ENCODE measurements at places on chromosomes 5 and 9. TPM values are rescaled to one million over a fixed set of nuclear protein-coding genes. Genes with fewer than 3 reads are reported as not detected.
A peak's percentile ranks its signal among the peaks of the same experiment; 100 is the strongest.

DNA sequence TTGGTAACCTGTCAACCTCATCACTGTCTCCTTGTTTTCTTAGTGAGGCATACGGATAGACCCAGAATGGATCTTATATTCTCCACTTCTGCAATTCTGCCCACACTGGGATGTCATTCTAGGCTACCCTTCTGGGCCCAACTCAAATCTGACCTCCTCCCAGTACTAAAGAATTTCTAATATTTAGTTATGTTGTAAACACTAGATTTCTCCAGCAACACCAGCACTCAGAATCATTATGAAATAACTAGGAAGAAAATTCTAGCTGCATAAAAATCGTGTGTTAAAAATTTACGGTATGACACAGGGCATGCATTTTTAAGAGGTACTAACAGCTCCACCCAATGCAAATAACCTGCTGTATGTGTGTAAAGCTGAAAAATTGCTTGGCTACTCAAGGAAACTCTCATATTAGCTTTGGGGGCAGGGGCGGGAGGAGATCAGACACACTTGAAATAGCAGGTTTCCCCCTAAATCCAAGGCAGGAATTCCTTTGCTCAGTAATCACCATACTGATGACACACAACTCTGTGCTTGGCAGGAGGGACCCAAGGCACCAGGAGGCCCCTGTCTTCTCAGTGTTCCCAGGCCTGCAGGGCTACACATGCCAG is 27.3 kb downstream of the MACROH2A1 start:
- no peak for DNase-seq

DNA sequence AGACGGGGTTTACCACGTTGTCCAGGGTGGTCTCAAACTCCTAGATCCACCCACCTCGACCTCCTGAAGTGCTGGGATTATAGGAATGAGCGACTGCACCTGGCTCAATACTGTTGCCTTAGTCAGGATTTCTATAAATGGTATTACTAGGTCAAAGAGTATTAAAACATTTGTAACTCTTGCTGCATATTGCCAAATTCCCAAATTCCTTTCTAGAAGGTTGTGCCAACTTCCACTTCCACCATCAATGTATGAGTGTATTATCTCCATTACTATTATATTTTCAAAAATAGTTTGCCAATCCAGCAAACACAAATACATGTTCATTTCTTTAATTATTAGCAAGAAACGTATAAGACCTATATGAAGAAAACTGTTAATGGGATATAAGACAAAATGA is 10.6 kb downstream of the PTGR1 start:
- no peak for DNase-seq

Gene NIM1K
- 0.26 TPM for total RNA-seq

DNA sequence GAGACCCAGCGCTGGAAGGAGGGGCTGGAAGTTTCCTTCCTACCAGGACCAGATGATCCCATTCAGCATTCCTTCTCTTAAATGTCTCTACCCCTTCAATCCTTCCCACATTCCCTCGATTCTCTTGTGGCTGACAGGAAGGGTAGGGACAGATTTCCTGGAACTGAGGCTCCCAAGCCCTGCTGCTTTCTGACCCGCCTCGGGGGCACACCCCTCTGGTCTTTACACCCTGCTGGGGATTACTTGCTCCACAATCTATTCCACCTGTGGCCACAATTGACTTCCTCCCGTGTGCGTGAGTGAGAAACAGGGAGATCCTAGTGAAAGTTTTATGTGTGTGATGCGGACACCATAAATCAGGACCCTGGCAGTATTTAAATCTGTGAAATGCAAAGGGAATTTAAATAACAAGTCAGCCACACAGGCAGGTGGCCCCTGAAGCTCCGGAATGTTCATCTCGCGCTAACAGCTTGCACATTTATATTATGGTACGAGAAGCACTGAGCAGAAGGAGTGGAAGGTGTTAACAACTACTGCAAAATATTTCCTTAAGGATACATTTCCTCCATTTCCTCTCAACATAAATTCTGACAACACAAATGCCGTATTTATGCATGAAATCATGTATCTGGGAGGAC is 237.5 kb downstream of the SLIT3 start:
- DNase-seq, result no peak

DNA sequence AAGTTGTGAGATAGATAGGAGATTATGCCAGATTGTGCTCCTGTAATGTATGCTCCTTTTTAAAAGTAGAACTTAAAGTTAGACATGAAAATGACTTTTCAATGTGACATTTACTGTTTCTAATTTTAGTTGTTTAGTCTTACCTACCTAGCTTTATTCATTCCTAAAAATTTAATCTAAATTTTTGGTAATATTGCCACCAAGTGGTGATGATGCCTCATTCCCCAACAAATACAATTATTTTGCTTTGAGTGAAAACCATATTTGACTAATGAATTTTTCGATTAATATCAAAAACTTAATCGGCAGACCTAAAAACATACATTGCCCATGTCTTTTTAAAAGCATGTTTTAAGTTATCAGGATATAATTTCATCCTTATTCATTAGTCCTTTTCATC is 25.6 kb downstream of the PPWD1 start:
- no peak for DNase-seq

Gene GTF3C4
- total RNA-seq, result 16.1 TPM

DNA sequence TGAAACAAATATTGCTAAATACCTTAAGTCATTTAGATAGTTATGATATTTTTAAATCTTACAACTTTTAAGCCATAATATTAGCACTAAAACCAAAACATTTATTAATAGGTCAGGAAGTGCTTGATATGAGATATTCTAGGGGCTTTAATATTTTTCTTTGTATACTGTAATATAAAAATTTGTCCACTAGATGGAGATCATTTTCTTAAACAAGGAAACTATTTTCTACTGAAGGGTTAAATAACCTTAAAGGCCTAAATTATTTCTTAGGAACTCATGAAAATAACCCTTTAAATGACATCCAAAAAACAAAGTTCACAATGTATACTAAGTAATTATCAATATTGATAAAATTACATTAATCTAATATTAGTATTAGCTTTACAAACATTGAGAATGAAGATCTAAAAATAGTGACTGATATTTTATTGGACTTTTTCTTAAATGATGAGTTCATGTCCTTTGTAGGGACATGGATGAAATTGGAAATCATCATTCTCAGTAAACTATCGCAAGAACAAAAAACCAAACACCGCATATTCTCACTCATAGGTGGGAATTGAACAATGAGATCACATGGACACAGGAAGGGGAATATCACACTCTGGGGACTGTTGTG is 635.7 kb downstream of the RAB3C start:
- DNase-seq, result no peak

Gene TAF1L
- total RNA-seq, result not detected

- peak; percentile 43 for DNase-seq
These were observed 241.0 kb downstream of the AOPEP start for GRCh38 chr9:94967482-94967881.

- no peak for DNase-seq
These were observed 1189.4 kb upstream of the NUDT12 start for GRCh38 chr5:104751969-104752368.

DNA sequence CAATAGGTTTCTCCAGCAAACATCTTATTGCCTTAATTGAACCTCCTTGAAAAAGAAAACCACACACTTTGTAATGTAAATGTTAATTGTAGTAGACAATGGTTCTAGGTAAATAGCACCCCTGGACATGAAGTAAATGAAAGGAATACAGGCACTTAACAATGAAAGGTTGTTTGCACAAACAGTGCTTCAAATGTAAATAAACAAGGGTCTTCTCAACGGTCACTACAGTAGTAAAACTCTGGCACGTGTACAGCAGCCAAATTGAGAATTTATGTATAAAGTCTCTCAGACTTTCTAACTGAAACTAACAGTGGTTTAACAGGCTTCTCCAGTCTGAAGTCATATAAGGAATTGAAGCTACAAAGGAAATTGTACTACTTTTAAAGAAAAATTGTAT is 218.3 kb downstream of the MEF2C start:
- no peak for DNase-seq

GRCh38 chr9:86732514-86733171 is 214.7 kb downstream of the GAS1 start:
- no peak for DNase-seq

DNA sequence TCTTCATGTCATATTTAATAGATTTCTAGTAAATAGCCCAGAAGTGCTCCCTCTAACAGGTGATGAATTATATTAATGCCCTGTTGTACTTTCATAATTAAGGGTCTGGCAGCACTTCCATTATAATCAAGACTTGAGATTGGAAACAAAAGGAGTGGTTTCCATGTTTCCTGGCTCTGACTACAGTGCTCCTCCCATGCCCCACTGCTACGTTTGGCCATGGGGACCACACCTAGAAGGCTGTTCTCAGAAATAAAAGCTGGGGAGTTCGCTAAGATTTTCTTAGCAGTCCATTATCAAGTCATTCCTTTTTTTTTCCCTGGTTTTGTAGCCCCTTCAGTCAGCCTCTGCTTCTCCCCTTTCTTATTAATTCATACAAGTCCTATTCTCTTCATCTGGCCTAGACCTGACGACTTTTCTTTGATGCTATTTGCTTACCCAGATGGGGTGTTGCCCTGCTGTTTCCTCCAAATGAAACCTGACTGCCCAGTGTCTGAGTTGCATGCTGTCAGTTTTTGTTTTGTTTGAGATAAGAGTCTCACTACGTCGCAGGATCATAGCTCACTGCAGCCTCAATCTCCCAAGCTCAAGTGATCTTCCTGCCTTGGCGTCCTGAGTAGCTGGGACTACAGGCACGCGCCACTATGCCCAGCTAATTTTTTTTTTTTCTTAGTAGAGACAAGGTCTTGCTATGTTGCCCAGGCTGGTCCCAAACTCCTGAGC is 312.1 kb upstream of the EFNA5 start:
- DNase-seq, result no peak

Gene IL4
- total RNA-seq, result not detected

DNA sequence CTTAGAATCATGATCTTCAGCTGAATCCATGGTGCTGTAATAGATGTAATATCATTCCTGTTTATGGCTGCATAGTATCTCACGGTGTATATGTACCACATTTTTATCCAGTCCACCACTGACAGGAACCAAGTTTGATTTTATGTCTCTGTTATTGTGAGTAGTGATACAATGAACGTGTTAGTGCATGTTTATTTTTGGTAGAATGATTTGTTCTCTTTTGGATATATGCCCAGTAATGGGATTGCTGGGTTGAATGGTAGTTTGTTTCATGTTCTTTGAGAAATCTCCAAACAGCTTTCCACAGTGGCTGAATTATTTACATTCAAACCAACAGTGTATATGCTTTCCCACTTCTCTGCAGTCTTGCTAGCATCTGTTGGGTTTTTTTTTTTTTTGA is 175.1 kb upstream of the CDH10 start:
- no peak for DNase-seq
